GM13977 (cell line): ENCODE measurements at places on chromosomes 7 and 10.
A peak's percentile ranks its signal among the peaks of the same experiment; 100 is the strongest.

- DNase-seq: no peak
Observed at GRCh38 chr7:45082031-45082830, 6.5 kb downstream of the NACAD start.

- no peak for DNase-seq
Observed at GRCh38 chr10:92052741-92053140, 129.2 kb downstream of the BTAF1 start.

DNA sequence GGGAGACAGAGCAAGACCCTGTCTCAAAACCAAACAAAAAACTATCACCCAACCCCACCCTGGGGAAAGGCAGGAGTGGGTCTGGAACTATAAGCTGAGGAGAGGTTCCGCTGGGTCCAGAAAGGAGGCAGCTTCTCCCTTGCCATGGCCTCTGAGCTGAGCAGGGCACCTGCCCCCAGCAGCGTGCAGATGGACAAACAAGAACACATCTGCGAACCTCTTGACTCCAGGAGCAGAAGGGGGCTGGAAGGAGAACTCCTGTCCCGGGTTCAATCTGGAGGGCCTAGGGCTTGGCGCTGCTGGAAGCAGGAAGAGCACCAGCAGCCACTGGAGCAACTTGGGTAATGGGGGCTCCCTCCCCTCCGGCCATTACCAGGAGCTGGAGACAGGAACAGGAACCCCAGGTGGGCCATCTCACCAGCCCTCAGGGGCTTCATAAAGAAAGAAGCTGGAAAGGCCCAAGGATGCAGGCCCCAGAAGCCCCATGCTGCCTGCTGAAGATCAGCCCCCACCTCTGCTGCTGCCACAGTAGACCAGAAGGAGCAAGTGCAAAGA, 19.0 kb upstream of the PPIF start:
- no peak for DNase-seq

DNA sequence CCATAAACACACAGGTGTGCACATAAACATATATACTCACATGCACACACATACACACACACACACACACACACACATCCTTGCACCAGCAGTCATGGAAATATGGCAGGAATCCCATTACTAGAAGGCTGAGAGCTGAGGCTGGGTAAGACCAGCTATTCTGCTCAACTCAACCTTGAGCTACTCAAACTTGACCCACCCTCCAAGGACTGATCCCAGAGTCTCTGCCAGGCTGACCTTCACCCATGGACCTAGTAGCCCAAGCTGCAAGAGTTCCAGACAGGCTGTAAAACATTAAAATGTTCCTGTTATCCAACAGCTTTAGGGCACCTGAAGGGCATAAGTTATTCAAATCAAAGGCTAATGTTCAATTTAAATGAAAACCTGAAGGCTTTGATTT, 134.6 kb downstream of the FRMD4A start:
- no peak for DNase-seq

DNA sequence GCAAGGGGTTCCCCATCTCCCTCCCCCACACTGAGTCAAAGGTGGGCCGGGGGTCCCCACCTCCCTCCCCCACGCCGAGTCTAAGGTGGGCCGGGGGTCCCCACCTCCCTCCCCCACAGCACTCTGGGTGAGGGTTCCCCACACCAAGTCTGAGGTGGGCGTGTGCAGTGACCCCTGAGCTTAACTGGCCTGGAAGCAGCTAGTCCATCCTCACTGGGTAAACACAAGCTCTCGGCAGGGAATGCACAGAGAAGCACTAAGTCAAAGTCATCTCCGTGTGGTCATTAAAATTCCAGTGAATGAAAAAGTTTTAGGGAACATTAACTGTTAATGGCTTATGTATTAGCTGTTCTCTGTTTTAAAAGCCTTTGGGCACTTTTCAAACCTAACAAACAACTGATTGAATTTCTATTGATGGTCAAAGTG, 43.7 kb upstream of the PRKAR1B start:
- DNase-seq: no peak

DNA sequence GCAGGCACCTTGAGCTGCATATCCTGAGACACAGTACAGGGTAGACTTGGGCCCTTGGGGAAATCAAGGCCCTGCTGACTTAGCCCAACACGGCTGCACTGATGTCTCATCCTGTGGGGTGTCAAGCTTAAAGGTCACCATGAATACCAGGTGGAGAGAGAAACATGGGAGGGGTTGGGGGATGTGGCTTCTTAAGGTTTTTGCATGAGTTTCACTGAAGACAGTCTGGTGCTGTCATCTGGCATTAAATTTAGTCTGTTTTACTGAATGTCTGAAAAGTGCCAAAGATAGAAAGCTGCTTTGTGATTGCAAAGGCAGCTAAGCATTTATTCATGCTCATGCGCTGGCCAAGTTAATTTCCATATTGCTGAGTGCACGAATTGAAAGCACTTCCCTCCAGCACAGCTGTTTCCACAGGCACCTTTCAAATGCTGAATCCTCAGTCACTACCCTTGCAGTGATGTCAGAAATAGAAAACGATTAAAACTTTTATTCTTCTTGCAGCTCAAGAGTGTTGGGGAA, 102.1 kb downstream of the OSBPL3 start:
- DNase-seq: peak; percentile 36

GRCh38 chr7:26735976-26736600, 128.3 kb downstream of the SKAP2 start:
- DNase-seq: no peak

- no peak for DNase-seq
Observed at GRCh38 chr7:111292026-111292470, 201.1 kb downstream of the LRRN3 start.

- no peak for DNase-seq
Observed at GRCh38 chr7:2681929-2682799, 5.8 kb upstream of the AMZ1 start.

DNA sequence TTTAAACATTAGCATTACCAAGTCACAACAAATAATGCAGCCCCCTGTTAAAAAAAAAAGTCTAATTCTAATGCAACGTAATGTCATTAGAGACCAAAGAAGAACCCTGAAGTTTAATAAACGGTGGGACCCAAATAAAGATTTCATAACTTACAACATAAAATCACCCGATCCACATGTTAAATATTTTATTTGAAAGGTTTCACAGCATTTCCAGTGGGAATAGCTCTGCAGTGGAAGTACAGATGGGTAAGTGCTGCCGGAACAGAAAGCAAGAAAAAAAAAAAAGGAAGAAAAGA, 320.6 kb upstream of the ZMIZ1 start:
- DNase-seq: no peak

DNA sequence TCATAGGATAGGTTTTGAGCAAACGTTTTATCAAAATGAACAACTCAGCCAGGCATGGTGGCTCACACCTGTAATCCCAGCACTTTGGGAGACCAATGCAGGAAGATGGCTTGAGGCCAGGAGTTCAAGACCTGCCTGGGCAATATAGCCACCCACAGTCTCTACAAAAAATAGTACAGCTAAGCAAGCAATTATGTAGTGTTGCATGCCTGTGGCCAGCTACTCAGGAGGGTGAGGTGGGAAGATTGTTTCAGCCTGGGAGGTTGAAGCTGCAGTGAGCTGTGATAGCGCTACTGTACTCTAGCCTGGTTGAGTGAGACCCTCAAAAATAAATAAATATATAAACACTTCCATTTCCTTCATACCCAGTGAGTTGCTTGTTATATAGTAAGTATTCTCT, 67.1 kb downstream of the LSMEM1 start:
- DNase-seq: no peak

GRCh38 chr7:130971297-130971696, 237.3 kb upstream of the KLF14 start:
- DNase-seq: no peak

GRCh38 chr7:50552921-50553320, 12.3 kb downstream of the DDC start:
- DNase-seq: no peak

GRCh38 chr7:25031432-25031831, 51.5 kb upstream of the OSBPL3 start:
- no peak for DNase-seq

DNA sequence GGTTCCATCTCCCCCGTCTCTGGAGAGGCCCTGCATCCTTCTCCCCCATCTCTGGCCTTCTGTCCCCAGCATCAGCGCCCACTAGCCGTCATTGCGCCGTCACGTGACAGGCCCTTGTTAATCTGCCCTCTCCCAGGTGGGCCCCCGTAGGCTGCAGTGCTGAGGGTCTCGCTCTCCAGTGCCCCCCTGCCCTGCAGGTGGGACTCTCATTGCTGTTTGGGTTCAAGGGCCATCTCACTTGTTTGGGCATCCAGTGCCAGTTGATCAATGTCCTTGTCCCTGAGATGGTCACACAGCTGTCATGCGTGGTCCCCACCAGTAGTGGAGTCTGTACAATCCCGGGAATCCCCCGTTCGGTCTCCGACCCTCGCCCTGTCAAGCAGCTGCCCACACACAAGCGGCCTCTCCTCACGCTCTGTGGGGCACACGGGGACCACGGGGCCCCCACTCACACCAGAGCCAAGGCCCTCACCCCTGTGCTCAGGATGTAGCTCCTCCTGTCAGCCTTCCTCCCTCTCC, 114.0 kb downstream of the INPP5A start:
- DNase-seq: no peak

- DNase-seq: no peak
Observed at GRCh38 chr7:114048386-114049235, 129.8 kb upstream of the PPP1R3A start.

DNA sequence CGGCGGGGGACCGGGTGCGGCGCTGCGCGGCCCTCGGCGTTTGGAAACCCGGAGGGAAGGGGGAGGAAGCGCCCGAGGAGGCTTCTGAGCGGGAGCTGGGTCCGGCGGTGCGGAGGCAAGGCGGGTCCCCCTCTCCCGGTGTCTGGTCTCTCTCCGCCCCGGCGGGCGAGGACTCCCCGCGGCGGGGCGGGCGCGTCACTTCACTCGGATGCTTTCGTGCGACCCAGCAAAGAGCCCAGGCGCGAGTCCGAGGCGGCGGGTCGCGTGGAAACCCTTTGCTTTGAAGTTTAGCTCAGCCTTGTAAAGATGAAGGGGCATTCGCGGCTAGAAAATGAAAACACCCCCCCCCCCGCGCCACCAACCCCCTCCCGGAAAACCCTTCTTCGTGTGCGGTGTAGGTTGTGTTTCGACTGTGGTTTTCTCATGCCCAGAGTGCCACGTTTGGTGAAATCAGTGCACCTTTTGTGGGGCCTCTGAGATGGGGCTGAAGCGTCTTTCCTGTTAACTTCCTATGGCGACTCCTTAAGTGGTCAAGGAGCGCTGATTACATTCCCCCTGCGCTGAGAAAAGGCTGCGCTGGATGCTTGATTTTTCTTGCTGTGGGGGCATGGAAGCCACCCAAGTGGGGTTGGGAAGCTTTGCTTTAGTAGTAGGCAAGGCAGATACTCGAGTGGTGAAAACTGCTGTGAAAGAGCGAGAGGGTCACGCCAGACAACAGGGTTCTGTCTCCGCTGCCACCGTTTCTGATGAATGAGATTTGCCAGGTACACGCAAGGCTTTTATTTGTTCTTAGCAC, 876 bp downstream of the GNAI1 start:
- peak; percentile 21 for DNase-seq

DNA sequence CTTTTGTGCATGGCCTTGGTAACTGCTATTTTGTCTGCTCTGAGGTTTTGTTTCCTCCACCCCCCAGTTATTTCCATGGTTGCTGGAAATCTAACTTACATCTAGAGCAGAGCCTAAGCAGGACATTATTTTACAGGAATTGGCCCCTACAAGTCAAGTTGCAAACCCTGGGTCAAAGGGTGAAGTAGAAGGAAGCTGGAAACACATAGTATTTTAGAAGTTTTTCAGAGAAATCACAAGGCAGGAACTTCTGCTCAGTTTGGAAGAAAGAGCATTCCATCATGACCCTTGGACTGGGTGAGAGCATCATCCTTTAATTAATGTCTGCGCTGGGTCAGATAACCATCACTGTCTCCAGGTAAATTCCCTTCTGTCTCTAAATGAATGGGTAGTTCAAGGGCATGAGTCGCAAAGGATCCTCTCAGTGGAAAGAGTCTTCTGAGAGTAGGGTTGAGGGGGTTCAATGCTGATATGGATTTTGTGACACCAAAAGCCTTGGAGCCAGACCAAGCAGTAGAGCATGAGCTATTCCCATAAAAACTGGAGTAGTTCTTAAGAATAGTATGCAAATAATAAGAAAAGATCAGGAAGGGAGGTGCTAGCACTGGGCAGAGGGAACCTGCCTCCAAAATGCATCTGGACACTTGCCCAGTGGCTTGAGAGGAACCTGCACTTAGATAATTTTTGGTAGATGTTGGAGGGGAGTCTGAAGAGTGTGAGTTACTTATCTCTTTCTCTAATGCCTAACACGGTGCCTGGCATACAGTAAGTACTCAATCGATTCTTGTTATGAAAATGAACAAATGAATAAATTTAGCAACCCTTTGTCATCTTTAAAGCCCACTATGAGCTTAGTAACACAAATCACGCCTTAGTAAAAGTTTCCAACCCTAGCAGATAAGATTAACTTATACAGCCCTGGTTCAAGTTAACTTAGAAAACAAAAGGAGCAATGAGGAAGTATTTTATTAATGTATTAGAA, 160.6 kb upstream of the ADO start:
- DNase-seq: no peak

- no peak for DNase-seq
Observed at GRCh38 chr7:148622887-148623585, 32.5 kb downstream of the C7orf33 start.

DNA sequence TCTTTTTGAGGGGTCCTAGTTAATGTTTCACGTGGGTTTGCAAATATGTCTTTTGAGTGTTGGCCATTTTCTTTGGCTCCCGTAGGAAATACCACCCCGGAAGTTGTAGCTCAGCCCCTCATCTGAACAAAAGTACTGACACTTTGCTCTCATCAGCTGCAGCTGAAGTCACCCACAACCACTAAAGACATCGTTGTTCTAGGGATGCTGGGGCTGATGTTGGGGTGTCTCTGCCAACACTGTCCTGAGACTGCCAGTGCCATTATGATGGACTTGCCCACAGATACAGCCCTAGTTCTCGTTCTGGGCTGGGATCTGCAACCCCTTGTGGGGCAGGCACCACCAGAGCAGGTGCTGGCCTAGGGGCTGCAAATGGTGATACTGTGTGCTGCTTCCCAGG, 82.6 kb upstream of the ARHGAP21 start:
- no peak for DNase-seq

DNA sequence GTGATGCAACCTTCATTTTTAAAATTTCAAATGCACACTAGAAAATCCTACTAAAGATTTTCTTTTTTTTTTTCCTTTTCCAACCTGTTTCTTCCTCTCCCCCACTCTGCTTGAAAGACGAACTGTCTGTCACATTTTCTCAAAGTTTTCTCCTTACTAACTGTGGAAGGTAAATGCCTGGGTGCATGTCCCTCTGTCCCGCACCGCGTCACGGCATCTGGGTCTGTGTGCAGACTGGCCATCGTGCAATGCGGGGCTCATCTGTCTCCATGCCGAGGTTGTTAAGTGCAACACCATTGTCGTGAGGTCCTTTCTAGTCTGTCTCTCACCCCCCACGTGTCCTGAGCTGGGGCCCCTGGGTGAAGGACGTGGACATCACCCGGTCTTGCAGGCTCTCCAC, 28.4 kb downstream of the PFKFB3 start:
- no peak for DNase-seq

GRCh38 chr7:88522771-88523293, 216.1 kb upstream of the STEAP4 start:
- no peak for DNase-seq

- no peak for DNase-seq
Observed at GRCh38 chr10:128908499-128908898, 558.5 kb upstream of the MGMT start.

- no peak for DNase-seq
Observed at GRCh38 chr10:116307455-116307854, 16.8 kb upstream of the CCDC172 start.

- no peak for DNase-seq
Observed at GRCh38 chr10:73926152-73926764, 15.3 kb downstream of the PLAU start.

GRCh38 chr7:64863021-64863420, 40.1 kb upstream of the ZNF273 start:
- no peak for DNase-seq

- no peak for DNase-seq
Observed at GRCh38 chr7:64463636-64464375, 99.1 kb downstream of the ZNF680 start.
